ENCODE measurements at places on chromosomes 6 and 20.

- no peak for DNase-seq
These were observed 606.0 kb downstream of the DHX35 start for GRCh38 chr20:39568109-39568508.

- no peak for DNase-seq
These were observed 7.2 kb downstream of the ACTR5 start for GRCh38 chr20:38755324-38755910.

DNA sequence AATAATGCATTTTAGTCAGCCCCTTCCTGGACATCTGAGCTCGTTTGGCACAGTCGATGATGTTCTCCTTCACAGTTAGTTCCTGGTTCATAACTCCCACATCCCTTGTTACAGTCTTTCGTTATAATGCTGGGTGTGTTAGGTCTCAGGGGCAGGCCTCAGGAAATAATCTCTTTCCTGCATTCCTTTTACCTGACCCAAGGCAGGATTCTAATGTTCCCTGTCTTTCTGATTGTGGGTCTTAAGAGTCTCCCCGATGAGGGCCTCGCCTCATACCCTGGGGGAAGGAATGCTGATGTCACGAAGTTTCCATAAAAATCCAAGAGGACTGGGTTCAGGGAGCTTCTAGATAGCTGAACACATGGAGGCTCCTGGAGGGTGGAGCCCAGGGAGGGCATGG lies 104.0 kb upstream of the CARMIL1 start:
- DNase-seq: no peak

DNA sequence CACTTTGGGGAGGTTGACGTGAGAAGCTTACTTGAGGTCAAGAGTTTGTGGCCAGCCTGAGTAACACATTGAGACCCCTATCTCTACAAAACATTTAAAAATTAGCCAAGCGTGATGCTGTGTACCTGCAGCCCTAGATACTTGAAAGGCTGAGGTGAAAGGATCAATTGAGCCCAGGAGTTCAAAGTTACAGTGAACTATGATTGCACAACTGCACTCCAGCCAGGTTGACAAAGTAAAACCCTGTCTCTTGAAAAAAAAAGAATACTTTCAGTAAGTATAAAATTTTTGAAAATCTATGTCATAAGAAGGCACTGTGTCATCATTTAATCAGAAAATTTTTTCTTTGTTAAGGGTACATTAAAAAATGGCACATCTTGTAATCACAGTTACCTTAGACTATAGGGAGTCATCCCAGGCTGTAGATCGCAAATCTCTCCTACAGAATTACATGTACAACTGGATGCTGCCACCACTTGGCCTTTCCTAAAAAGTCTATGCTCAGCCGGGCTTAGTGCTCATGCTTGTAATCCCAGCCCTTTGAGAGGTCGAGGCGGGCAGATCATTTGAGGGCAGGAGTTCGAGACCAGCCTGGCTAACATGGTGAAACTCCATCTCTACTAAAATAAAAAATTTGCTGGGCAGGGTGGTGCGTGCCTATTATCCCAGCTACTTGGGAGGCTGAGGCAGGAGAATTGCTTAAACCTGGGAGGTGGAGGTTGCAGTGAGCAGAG lies 17.0 kb upstream of the MRS2 start:
- DNase-seq: no peak

DNA sequence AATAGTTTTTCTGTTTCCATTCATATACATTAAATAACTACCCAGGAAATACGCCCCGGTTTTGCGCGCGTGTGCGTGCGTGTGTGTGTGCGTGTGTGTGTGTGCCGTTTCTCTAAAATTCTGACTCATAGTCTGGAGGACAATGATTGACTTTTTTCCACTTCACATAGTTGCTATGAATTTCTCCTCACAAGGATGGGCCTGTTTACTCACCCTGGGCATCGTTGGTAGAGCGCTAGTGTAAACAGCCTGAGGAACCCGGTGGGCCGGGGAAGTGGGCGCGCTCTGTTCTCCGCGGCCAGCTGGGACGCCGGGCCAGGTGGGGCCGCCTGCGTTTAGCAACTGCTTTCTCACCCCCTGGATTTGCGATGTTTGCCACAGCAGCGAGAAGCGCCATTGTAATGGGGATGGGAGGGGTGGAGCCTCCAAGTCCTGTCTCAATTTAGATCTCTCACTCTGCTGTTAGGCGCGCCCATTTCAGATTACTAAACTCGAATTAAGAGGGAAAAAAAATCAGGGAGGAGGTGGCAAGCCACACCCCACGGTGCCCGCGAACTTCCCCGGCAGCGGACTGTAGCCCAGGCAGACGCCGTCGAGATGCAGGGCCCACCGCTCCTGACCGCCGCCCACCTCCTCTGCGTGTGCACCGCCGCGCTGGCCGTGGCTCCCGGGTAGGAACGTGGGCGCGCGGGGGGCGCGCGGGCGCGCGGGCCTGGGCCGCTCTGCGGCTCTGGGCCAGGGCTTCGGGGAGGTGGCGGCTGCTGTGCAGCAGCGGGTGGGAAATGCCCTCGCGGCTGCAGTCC lies at the start of gene CD109:
Gene CD109 (plus strand): TSS at position 585 of the 803 bp plus-strand sequence. CDS start 13 bp downstream, at position 598.
- peak; percentile 48 for DNase-seq

- DNase-seq: no peak
These were observed 29.5 kb upstream of the FBXO9 start for GRCh38 chr6:53035549-53036213.
